Memory B cell (primary cell): ENCODE measurements at places on chromosomes 3 and 15.

DNA sequence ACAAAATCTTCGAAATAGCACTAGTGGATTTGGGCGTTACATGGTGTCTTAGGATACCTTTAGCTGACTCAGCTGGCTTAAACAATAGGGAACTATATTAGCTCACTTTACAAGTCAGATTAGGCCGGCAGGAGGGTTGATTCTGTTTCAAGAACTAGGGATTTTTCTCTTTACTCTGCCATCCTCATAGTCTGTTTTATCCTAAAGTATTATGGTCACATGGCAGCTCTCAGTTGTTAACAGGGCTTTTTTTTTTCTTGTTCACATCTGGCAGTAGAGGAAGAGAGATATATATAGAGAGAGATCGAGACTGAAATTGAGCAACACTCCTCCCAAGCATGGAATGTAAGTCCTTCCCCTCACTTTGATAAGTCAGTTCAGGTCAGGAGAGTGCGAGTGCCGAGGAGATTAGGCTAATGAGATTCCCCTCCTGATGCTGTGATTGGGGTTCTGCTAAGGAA, 32.9 kb downstream of the CHP1 start:
- DNase-seq, result no peak

DNA sequence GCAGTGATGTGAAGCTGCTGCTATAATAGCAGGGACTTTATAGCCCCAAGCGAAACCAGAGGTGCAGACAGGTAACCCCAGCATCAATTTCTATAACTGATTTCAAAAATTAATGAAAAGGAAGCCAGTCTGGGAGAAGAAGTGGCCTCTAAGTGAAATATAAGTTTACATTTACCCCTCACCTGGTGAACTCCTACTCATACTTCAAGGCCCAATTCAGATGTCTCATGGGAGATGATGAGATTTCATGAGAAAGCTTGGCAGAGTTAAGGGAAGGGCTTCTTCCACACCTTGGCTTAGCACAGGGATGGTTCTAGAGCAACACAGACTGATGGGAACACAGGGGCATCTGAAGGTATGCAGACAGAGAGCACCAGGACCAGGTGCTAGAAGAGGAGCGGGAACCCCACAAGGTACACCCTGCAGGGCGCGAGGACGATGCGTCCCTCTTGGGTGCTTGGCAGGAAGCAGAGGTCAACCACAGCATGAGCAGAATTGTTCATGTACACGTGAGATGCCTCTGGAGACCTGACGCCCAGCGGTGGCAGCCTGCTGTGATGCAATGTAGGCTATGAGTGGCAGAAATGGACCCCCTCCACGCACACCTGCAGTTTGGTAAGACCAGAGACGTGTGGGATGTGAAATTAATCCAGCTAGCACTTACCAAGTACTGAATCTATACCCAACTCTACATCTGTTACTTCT, 102.9 kb downstream of the SRGAP3 start:
- no peak for DNase-seq

DNA sequence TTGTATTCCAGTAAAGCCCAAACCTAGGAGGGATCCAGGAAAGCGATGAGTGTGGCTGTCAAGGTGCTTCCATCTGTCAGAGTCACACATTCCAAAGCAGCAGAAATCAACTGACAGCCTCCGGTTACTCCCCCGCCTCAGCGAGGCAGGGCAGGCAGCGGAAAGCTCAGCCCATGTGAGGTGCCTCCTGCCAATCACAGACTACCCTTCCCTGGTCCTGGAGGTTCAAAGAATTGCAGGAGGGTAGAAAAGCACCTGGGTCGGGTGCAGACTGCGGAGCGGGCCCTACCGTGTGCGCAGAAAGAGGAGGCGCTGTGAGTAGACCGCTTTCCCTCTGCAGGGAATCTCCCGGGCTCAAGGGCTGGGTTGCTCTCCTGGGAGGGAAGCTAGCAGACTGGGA, at the start of gene UPK1B:
UPK1B (plus strand) TSS at position 274 of the 400 bp plus-strand sequence. CDS start 13,144 bp downstream, outside the sequence.
- no peak for DNase-seq

DNA sequence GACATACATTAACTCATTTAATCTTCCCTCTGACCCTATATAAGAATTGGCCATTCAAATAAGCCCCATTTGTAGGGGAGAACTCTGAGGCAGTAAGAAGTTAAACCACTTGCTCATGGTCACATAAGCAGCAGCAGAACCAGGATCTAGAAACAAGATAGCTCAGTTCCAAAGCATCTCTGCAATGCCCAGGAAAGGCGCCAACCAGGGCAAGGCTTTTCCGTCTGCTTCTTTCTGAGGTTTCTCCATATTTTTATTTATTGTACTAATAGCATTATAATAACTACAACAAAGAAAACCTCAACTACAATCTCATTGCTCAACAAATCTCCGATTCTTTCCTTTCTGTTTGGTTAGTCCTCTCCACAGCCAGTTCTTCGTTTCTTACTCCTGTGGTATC, 4.3 kb upstream of the UBE2E2 start:
- DNase-seq, result no peak

- DNase-seq, result no peak
These were observed 43.2 kb upstream of the LINGO1 start for GRCh38 chr15:77675806-77676415.

DNA sequence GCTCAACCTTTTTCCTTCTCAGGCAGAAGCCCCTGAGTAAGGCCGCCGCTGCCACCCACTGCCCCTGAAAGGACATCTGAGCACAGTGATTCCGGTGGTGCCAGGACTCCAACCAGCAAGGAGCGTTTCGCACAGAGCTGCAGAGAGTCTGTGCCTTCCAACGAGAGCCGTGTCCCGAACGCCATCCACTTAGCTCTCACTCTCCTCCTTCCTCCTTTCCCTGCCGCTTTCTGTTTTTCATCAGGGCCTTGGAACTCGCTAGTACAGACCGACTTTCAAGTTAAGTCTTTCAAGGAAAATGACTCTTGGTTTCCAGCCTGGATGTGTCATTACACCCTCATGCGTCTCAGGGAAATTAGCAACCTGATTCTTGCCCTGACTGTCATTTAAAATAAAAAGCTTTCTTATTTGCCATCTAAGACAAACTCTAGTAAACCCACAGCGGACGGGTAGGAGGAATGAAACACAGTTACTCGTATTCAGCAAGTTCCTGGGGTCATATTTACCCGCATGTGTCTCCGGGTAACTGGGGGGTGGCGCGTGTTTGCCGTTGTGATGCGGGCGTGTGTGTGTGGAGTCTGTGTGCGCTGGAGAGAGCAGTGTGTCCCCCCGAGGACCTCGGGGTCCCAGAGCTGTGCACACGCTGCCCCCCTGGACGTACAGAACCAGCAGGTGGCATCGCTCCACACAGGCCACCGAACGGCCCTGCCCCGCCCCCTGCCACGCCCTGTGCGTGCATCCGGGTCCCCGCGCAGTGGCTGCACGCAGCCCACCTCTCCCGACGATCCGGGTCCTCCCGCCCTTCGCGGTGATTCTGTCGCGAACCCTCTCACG, 30.4 kb upstream of the ALDH1A3 start:
- peak; percentile 42 for DNase-seq

GRCh38 chr3:152591515-152591914, 243.4 kb upstream of the P2RY1 start:
- DNase-seq, result no peak

GRCh38 chr15:32730677-32731654, 13.2 kb downstream of the GREM1 start:
- DNase-seq, result no peak

DNA sequence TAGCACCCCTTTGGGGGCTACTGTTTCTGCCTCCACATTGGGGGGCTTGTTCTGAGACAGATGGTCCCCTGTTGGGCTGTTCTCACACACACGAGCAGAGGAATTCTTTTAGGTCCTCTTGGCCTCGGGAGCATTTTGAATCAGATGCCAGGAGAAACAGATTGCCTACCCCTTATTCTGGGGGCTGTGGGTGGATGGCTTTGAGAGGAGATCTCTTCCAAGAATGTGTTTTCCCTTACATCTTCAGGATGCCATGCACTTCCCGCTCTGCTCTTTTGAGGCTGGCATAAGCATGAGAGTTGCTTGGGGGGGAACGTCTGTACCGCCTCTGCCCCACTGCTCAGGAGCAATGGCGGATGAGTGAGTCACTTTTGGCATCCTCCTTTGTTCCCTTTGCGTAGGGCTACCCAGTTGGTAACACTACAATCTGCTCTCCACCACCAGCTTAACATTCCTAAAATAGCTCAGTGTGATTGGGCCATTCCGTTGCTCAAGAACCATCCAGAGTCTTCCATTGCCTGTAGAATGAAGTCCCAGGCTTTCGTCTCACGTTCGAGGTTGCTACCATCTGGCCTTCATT, 154.4 kb downstream of the RPLP1 start:
- DNase-seq, result no peak

GRCh38 chr15:58588096-58588495, 156.3 kb downstream of the LIPC start:
- no peak for DNase-seq

DNA sequence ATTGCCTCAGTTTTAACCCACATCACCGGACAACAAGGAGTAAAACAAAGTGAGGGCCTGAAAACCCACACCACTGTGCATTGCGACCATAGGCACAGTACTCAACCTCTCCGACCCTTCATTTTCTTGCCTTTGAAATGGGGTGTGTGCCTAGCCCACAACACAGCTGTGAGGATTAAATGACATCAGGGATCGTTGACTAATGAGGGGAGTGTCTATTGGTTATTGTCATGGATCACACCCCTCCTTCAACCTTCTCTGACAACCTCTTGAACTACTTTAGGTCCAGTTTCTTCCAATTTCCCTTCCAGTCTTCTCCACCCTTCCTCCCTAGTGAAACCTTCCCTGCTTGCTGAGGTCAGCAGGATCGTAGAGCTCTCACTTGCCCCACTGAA, 89.5 kb downstream of the HES1 start:
- no peak for DNase-seq

DNA sequence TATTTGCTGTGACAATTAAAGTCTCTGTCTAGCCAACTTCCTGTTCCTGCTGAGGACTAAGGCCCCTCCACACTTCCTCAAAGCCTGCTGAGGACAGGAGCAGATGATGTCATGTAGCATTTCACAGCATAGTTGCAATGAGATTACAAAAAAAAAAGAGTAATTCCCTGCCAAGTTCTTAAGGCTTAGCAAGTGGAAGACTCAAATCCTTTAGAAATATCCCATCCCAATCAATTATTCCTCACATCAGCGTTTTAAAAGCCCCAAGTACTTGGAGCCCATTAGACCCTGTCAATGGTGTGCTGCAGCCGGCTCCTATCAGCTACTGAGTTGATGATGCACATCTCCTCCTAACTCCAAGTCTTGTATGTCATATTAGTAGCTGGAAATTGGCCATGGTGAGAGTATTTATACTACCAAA, 51.7 kb downstream of the TRANK1 start:
- DNase-seq, result peak; percentile 54

DNA sequence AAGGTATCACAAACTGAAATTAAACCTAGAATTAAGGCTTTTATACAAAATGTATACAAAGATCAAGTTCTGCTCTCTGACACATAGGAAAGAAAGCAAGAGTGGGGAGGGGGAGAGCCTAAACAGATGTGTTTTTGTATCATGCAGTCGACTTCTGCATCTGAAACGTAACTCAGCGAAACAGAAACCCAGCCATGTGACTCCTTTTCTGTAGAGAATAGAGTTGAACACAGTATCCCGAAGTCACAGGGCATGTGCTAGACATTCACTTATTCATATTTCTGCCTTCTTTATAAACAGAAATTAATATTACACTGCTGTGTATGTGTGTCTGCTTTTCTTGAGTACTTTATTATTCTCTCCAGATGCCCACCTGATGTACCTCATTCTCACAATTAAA, 121.0 kb downstream of the PDZRN3 start:
- DNase-seq, result no peak

DNA sequence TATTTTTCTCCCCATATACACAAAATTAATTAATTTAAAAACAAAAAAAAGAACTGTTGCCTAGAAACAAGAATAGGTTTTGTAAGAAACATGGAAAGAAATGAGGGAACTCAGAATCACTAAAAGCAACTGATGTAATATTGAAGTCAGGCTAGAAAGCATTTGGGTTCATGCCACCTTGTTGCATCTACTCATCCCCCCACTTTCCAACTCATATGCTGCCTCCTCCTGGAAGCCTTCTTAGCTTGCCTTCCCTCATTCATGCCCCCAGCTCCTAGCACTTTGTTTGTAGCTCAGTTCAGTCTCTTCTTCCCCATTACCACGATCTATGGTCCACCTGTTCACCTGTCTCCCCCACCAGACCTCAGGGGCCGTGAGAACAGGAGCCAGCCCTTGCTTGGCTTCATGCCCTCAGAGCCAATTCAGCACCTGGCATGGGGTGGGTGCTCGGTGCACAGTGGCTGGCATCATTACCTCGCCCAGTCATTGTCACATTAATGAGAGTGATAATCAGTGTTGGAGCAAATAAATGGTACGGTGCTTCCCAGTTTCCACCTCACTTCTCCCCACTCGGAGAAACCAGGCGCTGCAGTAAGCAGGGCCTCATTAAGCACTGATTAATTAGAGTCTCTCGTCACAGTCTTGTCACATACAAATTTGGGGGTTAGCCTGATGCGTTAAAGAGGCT, 62.4 kb upstream of the SLC6A1 start:
- no peak for DNase-seq

- DNase-seq, result no peak
These were observed 92.0 kb upstream of the TRIM42 start for GRCh38 chr3:140585828-140586227.

GRCh38 chr3:45923755-45924154, 19.5 kb upstream of the CXCR6 start:
- DNase-seq, result no peak

DNA sequence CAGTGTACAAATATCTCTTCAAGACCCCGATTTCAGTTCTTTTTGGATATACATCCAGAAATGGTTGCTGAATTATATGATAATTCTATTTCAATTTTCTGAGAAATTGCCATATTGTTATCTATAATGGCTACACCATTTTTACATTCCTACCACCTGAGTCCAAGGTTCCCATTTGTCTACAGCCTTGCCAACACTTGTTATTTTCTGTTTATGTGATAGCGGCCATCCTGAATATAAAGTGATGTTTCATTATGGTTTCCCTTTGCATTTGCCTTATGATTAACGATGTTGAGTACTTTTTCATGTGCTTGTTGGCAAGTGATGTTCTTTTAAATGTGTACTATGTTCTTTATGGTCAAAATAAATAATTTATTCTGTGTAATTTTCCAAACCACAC, 8.5 kb downstream of the NR1I2 start:
- no peak for DNase-seq

DNA sequence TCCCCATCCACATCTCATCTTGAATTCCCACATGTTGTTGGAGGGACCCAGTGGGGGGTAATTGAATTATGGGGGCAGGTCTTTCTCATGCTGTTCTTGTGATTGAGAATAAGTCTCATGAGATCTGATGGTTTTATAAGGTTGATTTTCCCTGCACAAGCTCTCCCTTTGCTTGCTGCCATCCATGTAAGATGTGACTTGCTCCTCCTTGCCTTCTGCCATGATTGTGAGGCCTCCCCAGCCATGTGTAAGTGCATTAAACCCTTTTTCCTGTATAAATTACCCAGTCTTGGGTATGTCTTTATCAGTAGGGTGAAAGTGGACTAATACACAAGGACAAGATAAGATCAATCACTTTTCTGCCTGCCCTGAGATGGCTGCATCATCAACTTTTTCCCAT, 5.8 kb upstream of the CCK start:
- DNase-seq, result no peak

- DNase-seq, result no peak
These were observed 172.5 kb downstream of the ABHD5 start for GRCh38 chr3:43862992-43863805.
